Hematopoietic multipotent progenitor cell treated with erythropoietin and hydrocortisone succinate and interleukin-3 and kit ligand, for 4 days (in vitro differentiated cells): ENCODE measurements at places on chromosomes 12 and 14.

DNA sequence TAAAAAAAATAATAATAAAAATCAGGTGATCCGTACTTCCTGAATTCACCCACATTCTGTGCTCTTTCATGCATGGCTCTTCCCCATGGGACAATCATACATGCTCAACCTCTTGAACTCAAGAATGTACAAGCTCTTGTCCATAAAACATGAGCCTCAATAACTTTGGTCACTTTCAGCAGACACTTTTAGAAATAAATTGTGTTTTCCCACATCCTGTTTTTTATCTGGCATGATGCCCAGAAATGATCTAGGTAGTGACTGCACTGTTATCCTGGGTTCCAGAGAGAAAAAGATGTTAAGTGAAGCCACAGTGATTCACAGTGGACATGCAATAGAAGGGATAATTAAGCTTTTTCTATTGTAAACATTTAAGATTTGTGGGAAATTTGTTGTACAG lies 537.6 kb upstream of the TMEM132C start:
- DNase-seq: peak; percentile 66

- DNase-seq: no peak
Observed at GRCh38 chr12:22312336-22312735, 22.2 kb downstream of the ST8SIA1 start.

GRCh38 chr14:58784931-58785330 lies 147.2 kb downstream of the DACT1 start:
- DNase-seq: no peak

- DNase-seq: no peak
Observed at GRCh38 chr12:47054659-47055058, 24.8 kb upstream of the PCED1B start.

DNA sequence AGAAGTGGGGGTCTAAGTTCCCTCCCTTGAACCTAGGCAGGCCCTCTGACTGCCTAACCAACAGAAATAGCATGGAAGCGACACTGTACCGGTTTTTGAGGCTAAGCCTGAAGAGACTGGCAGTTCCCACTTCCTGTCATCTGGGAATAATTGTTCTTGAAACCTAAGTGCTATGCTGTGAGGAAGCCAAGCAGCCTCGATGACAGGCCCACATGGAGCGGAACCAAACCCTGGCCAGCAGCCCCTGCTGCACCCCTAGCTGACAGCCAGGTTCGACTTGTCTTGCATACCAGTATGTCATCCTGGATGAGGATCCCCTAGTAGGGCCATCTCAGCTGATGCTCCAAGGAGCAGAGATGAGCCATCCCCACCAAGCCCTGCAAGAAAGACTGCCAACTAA lies 6.4 kb upstream of the GPR68 start:
- DNase-seq: no peak

DNA sequence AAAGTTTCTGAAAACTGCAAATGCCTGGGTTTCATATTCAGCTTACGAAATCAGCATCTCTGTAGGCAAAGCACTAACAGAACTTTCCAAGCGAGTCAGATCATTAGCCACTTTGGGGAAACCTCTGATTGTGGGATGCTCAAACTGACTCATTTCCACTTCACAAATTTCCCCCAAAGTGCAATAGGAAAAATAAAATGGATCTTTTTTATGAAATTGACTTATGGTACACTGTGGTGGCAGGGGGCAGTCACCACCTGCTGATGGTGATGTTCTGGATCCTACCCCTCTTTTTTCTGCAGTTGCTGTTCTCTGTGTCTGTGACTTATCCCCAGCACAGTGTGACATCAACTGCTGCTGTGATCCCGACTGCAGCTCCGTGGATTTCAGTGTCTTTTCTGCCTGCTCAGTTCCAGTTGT lies 5.6 kb downstream of the TCTN1 start:
- peak; percentile 37 for DNase-seq

GRCh38 chr14:33120966-33121365 lies 182.3 kb downstream of the NPAS3 start:
- DNase-seq: no peak

GRCh38 chr12:39723831-39724230 lies 104.2 kb upstream of the ABCD2 start:
- no peak for DNase-seq

GRCh38 chr14:50978888-50979287 lies 34.6 kb upstream of the PYGL start:
- no peak for DNase-seq

DNA sequence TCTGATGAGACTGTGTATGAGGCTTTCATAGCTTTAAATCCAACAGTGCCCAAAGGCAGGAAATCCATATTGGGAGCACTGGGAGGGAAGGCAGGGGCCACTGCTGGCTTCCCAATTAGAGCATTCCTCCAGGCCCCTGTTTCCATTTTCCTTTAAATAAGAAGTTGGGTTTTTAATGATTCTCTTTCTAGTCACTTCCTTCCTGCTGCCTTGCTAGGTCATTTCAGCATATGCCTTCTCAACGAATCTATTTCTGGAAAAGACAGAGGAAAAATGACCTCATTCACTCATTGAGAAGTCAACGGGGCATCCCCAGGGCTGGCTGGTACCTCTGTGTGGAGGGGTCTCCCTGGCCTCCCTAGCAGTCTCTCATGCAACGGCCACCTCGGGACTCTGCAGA lies 43.5 kb downstream of the IGF1 start:
- no peak for DNase-seq

DNA sequence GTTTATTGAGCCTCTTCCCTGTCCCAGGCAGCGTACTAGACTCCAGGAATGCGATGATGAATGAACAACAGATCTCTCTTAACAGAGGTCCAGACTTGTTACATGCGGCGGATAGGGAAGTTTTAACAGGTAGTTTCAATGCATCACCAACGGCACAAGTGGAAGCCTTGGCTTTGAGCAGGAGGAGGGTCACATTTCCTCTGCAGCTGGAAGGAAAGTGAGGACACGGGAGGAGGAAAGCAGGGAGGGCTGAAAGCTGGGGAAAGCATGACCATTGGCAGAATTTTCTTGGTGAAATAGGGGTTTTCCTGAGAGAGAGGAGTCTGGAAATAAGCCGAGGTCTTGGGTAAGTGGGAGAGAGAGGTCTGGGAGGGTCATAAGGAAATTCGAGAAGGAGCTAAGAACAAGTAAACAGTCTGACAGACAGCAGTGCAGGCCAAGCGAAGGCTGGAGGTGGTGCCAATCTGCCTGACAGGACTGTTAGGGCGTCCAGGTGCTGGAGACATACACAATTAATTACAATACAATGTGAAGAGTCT lies 15.4 kb downstream of the BHLHE41 start:
- DNase-seq: no peak

- peak; percentile 79 for DNase-seq
Observed at GRCh38 chr12:9761419-9761781, 699 bp upstream of the CD69 start.

DNA sequence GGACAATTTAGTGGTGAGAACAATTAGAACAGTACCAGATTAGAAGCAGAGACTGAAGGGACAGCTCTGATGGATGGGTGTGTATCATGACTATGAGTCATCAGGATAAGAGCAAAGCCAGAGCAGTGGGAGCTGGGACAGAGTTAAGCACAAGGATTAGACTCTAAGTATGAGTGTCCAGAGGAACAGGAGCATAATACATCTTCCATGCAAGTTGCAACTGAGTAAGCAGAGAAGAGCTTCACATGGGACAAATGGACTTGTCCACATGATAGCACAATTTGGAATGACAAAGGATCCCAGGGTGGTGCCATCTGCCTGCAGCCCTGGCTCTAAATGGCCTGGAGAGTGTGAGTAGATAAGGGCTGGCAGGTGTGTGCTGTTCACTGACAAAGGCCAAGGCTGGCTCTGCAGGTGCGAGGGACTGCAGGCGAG lies 226.4 kb upstream of the CAND1 start:
- DNase-seq: no peak

DNA sequence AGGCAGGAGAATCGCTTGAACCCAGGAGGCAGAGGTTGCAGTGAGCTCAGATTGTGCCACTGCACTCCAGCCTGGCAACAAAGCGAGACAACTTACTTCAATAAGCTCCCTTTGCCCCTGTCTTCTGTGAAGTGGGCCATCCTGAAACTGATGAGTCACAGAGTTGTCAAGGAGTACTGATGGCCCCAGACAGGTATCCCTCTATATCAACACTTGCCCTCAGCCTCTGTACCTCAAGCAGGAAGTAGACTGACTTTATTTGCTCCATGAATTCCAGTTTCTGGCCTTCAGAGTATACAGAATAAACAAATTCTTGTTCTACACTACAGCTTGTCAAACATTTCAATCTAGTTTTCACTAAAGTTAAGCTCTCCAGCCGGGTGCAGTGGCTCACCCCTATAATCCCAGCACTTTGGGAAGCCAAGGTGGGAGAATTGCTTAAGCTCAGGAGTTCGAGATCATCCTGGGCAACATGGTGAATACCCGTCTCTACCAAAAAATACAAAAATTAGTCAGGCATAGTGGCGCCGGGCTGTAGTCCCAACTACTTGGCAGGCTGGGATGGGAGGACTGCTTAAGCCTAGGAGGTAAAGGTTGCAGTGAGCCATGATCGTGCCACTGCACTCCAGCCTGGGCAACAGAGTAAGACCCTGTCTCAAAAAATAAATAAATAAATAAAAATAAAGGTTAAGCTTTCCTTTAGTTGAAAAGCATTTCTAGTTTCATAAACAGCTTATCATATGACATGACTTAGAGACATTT lies 16.4 kb upstream of the LRP10 start:
- DNase-seq: no peak

DNA sequence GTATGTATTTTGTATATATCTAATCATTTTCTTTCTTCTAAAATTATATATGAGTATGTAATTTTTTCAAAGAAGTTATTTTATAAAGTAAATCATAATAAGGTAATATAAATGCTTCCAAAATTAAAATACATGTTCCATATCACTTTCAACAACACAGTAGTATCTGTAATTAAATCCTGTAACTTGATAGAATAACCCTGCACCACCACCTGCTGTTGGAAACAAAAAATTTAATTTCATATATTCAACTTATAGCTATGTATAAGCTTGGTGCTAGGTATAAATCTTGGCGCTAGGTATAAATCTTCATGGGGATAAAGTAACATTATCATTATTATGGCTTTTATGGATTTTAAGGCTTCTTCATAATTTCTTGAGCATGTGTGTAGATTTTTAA lies 149.7 kb upstream of the DCN start:
- peak; percentile 8 for DNase-seq

DNA sequence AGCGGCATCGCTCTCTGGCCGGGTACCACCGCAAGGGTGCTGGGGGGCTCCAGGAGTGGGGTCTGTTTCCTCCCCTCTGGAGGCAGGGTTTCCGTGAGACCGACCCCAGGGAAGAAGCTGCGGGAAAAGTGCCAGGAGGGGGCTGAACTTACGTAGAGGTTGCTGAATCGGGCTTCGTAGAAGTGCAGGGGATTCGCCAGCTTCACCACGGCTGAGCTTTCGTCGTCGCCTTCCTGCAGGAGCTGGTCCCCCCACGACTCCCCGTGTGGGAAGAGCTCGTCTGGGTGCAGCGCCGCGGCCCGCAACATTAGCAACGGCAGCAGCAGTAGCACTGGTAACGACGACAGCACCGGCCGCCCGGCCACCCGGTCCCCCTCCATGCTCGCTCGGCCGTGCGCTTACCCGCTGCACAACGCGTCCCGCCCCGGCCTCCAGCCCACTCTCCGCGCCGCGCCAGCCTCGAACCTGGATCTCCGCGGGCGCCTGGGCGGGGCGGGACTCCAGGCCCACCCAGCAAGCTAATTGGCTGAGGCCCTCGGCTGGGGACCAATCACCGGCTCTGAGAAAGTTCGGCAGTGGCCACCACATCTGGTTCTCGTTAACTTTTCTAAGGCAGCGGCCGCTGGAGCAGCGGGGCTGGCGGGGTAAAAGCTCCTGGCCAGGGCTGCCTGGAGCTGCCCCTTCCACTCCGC lies at the start of gene NID2:
Gene NID2, minus strand, starts transcription at position 445 of the 692 bp plus-strand sequence. Its CDS starts 65 bp downstream, at position 380.
- DNase-seq: peak; percentile 70

GRCh38 chr12:100216337-100216736 lies 15.7 kb downstream of the ACTR6 start:
- DNase-seq: no peak

DNA sequence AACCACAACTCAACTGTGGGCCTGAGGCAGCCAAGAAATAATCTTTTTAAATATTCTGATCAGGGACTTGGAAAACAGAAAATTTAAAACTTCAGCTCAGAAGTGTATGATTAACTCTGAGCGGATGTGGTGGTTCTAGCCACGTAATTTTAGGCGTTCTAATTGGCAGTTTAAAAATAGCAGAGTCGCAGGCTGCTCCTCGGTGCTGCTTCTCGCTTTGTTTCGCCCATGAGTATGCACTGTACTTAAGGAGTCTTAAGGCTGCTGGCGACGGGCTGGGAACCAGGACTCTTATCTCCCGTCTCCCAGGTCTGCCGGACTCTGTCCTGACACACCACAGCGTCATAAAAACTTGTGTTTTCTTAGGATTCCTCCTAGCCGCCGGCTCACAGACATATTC lies 113.4 kb upstream of the PELI2 start:
- DNase-seq: peak; percentile 74

DNA sequence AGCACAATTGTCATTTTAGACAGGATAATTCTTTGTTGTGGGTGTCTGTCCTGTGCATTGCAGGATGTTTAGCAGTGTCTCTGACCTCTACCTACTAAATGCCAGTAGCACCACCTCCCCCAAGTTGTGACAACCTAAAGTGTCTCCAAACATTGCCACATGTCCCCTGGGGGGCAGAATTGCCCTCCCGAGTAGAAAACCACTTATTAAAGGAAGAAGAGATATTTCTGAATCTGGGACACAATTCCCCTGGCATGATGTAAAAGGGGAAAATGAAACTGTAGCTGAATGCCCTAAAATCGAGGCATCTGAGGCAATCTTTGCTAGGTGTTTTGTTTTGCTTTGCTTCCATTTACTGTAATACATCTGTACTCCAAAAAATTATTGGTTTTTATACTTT lies 116.8 kb upstream of the NAP1L1 start:
- no peak for DNase-seq

- DNase-seq: no peak
Observed at GRCh38 chr12:108804271-108804953, 53.0 kb downstream of the SSH1 start.
